ENCODE measurements at places on chromosomes 5 and 9.

- H3K4me1 ChIP-seq: peaks cover 7% of the 10 kb centered on the region
- DNase-seq: peak; percentile 46
- no peak overlapping the region for H3K27ac ChIP-seq
- no peaks in the 10 kb centered on the region for H3K36me3 ChIP-seq
- no peak overlapping the region for H3K4me3 ChIP-seq
- H3K27me3 ChIP-seq: no peaks in the 10 kb centered on the region
Observed at GRCh38 chr9:121824651-121825030, 173.2 kb downstream of the DAB2IP start.

DNA sequence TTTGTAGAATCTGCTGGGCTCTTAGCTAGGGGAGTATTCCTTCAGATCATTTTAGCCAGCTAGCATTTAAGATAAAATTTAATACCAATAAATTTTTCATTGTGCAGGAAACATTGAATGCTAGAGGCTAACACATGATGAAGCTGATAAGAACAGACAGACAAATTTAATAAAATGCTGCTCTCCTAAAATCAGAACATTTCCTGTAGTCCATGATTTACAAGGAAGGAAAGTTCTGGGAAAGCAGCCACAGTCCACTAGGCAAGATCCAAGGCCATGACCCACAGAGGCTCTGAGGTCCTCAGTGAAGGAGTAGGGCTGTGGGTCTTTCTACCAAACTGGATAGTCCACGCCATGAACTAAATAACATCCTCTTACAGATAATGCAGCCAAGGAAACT lies 253.0 kb downstream of the ICE1 start:
- H3K27me3 ChIP-seq: no peaks in the 10 kb centered on the region
- H3K4me1 ChIP-seq: no peaks in the 10 kb centered on the region
- no peak overlapping the region for H3K27ac ChIP-seq
- H3K36me3 ChIP-seq: no peaks in the 10 kb centered on the region
- no peak for DNase-seq
- no peak overlapping the region for H3K4me3 ChIP-seq

- peaks cover 35% of the 10 kb centered on the region for H3K4me1 ChIP-seq
- H3K4me3 ChIP-seq: peak overlapping the region; percentile 99
- no peaks in the 10 kb centered on the region for H3K27me3 ChIP-seq
- H3K36me3 ChIP-seq: no peaks in the 10 kb centered on the region
Observed at GRCh38 chr9:137421838-137422603, 941 bp downstream of the EXD3 start.

DNA sequence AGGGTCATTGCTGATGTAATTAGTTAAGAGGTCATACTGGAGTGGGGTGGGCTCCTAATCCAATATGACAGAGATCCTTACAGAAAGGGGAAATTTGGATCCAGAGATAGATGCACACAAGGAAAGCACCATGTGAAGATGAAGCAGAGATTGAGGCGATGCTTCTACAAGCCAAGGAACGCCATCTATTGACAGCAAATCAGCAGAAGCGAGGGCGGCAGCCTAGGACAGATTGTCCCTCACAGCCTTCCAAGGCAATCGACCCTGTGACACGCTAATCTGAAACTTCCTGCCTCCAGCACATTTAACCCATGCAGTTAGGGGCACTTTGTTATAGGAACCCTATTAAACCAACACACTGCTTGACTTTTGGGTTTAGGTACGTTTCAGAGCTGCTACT lies 285.1 kb upstream of the DAP start:
- H3K36me3 ChIP-seq: no peaks in the 10 kb centered on the region
- no peak overlapping the region for H3K27ac ChIP-seq
- H3K4me3 ChIP-seq: no peak overlapping the region
- H3K4me1 ChIP-seq: no peaks in the 10 kb centered on the region

- no peaks in the 10 kb centered on the region for H3K4me1 ChIP-seq
- H3K27me3 ChIP-seq: peaks cover 6% of the 10 kb centered on the region
- H3K36me3 ChIP-seq: no peaks in the 10 kb centered on the region
- no peak overlapping the region for H3K4me3 ChIP-seq
- no peak for DNase-seq
Observed at GRCh38 chr5:113678924-113679575, 165.6 kb downstream of the YTHDC2 start.

DNA sequence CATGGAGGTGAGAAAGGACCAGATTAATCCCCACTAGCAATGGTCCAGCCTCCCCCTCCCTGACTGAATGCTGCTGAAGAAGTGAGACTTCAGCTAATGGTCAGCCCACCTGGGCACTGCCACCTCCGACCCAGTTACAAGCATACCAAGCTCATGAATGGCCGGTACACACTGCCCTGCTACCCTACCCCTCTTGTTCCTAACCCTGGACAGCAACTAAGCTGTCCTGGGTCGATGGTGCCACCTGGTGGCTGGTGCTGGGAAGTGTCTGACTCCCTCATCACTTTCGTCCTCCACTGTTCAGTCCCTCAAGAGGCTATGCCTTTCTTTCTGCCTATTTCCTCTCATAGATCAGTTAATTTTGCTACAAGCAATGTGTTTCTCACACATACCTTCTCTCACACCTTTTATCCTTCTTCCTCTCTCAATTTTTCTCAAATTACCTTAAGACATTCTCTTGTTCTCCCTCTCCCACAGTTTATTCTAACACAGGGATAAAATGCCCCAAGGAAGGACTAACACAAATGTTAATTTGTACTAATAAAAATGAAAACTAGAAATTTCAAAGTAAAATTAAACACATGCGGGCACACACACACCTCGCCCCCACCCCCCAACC lies 42.4 kb downstream of the PAX5 start:
- H3K27ac ChIP-seq: no peak overlapping the region
- H3K4me1 ChIP-seq: peaks cover 13% of the 10 kb centered on the region
- peaks cover 31% of the 10 kb centered on the region for H3K27me3 ChIP-seq
- peak; percentile 30 for DNase-seq
- H3K4me3 ChIP-seq: no peak overlapping the region

DNA sequence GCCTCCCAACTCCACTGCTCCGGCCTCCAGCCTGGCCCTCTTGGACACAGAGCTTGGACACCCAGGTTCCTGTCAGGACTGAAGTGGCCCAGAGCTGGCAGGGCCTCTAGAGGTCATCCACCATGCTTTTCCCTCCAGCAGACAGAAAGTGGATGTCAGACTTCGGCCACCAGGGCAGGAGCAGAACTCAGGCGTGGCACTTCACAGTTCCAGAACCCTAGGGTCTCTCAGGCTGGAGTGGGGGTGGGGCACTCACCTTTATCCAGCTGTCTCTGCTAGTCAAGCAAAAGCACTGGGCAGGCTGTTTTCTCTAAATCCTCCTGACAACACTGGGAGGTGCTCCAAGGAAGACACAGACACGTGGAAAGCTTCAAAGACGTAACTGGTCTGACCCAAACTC lies 35.6 kb upstream of the N4BP3 start:
- no peak for DNase-seq
- H3K27ac ChIP-seq: no peak overlapping the region
- H3K36me3 ChIP-seq: no peaks in the 10 kb centered on the region
- H3K27me3 ChIP-seq: peaks cover 60% of the 10 kb centered on the region
- H3K4me3 ChIP-seq: no peak overlapping the region

- H3K36me3 ChIP-seq: peaks cover 5% of the 10 kb centered on the region
- H3K27me3 ChIP-seq: no peaks in the 10 kb centered on the region
- H3K27ac ChIP-seq: peak overlapping the region; percentile 90
- DNase-seq: peak; percentile 40
Observed at GRCh38 chr9:97556721-97557605, 55.5 kb downstream of the TMOD1 start.

DNA sequence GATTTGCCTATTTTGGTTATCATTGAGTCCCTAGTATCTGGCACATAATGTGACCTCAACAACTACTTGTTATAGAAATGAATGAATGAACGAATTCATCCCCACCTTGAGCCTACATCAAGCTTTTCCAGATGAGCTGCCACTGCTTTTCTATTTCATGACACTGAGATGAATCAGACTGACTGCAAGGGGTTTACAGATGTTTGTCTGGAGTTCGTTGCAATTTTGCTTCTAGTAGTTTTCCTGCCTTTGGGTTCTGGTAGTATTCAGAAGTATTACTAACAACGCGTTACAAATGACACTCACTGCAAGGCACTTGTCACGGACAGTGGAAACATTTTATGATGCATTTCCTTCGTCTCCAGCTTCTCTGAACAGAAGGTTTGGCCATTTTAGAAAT lies 222.3 kb downstream of the CD180 start:
- H3K36me3 ChIP-seq: no peaks in the 10 kb centered on the region
- H3K4me1 ChIP-seq: no peaks in the 10 kb centered on the region
- H3K27ac ChIP-seq: no peak overlapping the region
- no peak for DNase-seq
- no peaks in the 10 kb centered on the region for H3K27me3 ChIP-seq

DNA sequence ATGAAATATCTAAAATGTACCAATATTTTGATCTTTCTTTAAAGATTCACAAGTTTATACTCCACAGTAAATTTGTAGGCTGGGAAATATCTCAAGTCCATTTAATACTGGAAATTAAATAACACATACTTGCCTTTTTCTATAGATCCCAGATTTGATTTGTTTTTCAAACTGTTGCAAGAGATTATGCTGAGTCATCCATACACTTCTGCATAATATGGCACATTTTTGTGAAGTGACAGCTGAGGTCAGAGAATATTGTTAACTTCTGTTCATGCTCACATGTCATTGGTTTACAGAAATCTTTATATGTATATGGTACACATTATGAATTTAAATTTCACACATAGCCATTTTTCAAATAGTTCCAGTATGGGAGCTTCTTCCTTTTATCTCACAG lies 1066.3 kb upstream of the NUDT12 start:
- no peaks in the 10 kb centered on the region for H3K36me3 ChIP-seq
- DNase-seq: no peak
- H3K4me1 ChIP-seq: no peaks in the 10 kb centered on the region
- no peak overlapping the region for H3K27ac ChIP-seq

DNA sequence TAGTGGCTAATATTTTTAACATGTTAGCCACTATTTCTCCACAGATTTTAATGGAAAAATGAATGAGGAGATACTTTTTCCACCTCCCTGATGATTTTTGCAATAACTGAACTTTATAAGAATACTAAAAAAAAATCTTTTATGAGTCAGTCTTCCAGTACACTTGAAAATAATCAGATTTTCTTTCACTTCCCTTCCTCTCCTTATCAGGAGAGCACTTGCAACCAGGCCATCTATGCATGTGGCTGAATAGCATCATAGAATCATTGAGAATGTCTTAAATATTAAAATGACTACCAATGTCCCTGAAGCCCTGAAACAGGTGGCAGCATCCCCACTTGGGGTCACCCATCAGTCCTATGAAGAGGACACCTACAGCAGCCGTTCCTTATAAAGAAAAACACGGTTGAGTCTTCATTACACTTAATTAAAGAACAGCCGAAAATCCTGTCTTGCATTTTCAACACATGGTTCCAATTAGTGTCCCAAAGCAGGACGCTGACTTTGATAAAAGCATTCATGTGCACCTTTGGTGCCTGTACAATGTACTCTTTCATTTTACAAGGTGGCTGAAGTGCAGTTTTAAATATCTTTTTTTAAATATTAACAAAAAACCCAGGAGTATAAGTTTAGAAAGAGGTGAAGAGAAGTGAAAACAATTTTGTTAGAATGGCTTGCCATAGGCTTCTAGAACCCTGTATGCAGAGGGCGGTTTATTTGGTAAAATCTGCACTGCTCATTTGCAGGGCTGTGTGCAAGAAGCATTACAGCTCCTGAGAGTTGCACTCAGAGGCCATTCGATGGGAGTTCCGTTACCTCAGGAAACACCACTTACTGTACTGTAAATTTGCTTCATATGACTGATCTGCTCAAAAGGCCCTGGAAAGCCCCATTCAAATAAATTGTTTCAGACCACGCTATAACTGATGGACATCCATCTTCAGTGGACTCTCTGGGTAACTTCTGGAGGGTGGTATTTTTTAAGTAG lies 106.9 kb upstream of the VCAN start:
- H3K4me3 ChIP-seq: no peak overlapping the region
- H3K27ac ChIP-seq: no peak overlapping the region
- no peak for DNase-seq
- no peaks in the 10 kb centered on the region for H3K27me3 ChIP-seq
- no peaks in the 10 kb centered on the region for H3K36me3 ChIP-seq
- no peaks in the 10 kb centered on the region for H3K4me1 ChIP-seq

All from stomach (tissue), 19 donors.